ENCODE measurements at places on chromosomes 7 and 10. TPM values are rescaled to one million over a fixed set of nuclear protein-coding genes. Genes with fewer than 3 reads are reported as not detected.

Gene GIMAP1
- not detected for polyA plus RNA-seq

- no peaks in the 10 kb centered on the region for H3K4me1 ChIP-seq
- no peak overlapping the region for H3K4me3 ChIP-seq
- no peak for DNase-seq
- no peak overlapping the region for H3K27ac ChIP-seq
- H3K36me3 ChIP-seq: peaks cover 3% of the 10 kb centered on the region
- no peaks in the 10 kb centered on the region for H3K27me3 ChIP-seq
Observed at GRCh38 chr10:6516929-6517284, 63.2 kb downstream of the PRKCQ start.

DNA sequence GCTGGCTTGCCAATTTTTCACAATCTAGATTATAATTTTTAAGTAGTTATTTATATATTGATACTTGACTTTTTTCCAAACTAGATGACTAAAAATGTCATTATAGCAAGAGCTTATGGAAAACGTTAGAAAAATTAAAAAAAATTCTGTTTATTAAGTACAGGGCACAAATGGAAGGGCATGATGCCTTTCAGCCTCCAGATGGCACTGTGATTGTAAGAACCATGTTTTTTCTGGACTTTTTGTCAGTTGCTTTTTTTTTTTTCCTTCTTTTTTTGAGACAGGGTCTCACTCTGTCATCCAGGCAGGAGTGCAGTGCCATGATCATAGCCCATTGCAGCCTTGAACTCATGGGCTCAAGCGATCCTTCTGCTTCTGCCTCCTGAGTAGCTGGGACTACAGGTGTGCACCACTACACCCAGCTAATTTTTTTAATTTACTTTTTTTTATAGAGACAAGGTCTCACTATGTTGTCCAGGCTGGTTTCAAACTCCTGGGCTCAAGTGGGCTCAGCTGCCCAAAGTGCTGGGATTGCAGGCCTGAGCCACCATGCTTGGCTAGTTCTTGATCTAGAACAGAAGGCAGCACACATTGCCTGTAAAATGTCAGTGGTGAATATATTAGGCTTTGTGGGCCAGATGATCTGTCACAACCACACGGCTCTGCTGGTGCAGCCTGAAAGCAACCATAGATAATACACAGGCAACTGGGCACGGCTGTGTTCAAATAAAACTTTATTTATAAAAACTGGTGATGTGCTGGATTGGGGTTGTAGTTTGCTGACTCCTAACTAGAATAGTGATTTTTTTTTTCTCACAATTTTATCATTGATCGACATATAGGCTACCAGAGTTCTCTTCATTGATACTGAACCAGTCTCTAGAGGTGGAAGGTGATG lies 27.4 kb downstream of the UCMA start:
- peaks cover 54% of the 10 kb centered on the region for H3K36me3 ChIP-seq
- no peaks in the 10 kb centered on the region for H3K27me3 ChIP-seq
- no peak overlapping the region for H3K4me3 ChIP-seq
- no peak for DNase-seq
- H3K4me1 ChIP-seq: no peaks in the 10 kb centered on the region

Gene BTAF1
- 15.6 TPM for polyA plus RNA-seq

DNA sequence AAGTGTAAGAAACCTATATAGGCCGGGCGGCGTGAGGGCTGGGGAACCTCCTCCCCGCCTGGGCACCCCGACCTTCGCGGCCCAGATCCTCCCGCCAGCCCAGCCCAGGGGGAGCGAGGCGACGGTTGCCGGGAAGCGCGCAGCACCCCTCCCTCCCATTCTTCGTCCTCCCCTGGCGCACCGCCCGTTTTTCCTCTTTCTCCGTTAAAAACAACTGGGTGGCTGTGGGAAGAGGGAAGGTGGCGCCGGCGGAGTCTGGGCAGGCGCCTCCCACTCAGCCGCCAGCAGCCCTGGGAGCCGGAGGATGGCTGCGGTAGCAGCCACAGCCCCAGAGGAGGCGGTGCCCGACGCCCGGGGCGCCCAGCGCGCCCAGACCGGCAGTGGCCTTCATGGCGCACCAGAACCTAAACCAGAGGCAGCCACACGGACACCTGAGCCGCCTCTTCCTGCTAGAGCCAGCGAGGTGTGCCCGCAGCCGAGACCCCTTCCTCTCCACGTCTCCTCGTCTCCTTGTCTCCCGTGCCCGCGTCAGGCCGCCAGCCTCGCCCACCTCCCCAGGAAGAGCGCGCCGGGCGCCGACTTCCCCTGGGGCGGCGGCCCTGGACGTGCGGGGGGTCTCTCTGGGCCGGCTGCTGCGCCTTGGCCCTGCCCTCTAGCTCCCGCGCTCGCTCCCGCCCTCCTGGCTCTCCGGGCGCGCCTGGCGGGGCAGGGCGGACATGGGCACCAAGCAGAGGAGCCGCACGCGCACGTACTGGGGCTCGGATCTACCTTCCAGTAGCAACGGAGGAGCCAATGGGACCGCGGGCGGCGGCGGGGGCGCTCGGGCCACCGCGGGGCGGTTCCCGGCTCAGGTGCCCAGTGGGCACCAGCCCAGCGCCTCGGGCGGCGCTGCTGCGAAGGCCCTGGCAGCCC lies 32.8 kb upstream of the SFTPD start:
- H3K36me3 ChIP-seq: no peaks in the 10 kb centered on the region
- DNase-seq: peak; percentile 79
- H3K4me1 ChIP-seq: no peaks in the 10 kb centered on the region

GRCh38 chr7:53596230-53596629 lies 560.8 kb downstream of the POM121L12 start:
- H3K36me3 ChIP-seq: no peaks in the 10 kb centered on the region
- H3K4me1 ChIP-seq: peaks cover 4% of the 10 kb centered on the region
- H3K27me3 ChIP-seq: no peaks in the 10 kb centered on the region
- H3K4me3 ChIP-seq: no peak overlapping the region

DNA sequence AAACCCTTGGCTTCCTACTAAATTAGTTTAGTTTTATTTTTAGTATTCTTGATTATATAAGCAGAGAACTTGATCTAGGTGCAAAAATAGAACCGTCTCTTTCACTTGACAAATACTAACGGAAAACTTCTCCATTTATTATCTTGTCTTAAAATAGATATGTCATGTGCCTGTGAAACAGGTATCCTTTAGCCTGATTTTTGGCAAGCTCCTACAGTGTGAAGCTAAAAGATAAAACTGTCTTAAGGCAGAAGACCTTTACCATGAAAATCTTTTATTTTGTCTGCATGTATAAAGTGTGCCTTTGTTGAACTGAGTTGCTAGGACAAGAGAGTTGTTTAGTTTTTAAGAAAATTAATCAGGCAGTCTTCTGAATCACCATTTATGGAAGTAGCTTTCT lies 90.6 kb downstream of the CYP51A1 start:
- no peak for DNase-seq
- no peak overlapping the region for H3K4me3 ChIP-seq
- H3K27me3 ChIP-seq: no peaks in the 10 kb centered on the region
- no peaks in the 10 kb centered on the region for H3K36me3 ChIP-seq
- H3K27ac ChIP-seq: no peak overlapping the region
- H3K4me1 ChIP-seq: no peaks in the 10 kb centered on the region

DNA sequence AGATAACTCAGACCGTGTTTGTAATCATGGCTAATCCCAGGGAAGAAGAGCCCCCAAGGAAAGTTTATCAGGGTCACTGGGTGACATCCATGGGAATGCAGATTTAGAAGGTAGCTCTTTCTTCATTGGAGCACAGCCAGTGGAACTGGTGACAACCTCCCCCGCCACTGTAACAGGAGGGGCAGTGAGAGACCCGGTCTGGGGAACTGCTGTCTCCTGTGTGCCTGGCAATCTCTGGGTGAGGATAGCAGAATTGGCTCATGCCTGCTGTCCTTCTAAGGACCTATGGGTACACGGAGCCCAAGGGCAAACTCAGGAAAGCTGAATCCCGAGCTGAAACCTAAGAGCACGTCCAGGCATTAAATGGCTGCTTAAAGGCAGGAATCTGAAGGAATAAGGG lies 341.6 kb downstream of the ABCA13 start:
- no peaks in the 10 kb centered on the region for H3K27me3 ChIP-seq
- H3K4me1 ChIP-seq: no peaks in the 10 kb centered on the region
- no peaks in the 10 kb centered on the region for H3K36me3 ChIP-seq

DNA sequence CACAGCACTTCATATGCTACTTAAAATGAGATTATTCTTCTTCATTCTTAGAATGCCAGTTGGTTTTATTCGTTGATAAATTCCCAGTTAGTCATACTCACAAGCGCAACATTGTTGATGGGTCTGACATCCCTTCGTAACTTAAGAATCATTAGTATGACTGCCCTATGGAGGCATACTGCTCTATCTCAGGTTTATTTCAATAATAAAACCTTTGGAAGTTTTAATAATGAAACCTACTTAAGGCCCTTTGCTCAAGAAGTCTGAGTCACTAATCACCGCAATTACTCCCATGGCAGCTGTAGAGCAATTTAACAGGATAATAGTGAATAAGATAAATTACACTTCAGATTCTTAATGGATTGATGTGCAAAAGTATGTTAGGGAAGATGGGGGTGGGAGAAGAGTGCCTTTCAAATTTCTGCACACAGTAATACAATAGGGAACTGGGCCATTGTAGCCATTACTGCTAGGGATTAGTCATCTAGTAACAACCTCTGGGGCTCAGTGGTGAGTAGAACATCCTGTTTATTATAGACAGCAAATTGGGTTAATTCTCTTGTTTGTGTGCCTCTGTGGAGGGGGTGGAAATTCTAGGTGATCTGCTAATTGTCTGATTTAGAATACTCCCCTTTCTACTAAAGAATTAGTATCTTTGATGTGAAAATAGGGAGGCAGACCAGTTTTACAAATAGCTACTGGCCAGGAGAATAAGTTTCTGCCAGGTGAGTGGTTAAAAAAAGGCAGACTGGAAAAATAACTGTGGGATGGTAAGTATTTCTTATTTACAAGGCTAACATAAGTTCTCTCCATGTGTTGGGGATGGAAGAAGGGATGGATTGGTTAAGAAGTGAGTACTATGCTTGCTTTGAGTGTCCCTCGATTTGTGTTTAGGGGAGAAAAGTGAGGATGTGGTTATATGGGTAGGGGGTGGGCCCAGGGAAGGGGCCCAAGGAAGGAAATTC lies 74.5 kb upstream of the VKORC1L1 start:
- H3K4me1 ChIP-seq: no peaks in the 10 kb centered on the region
- no peaks in the 10 kb centered on the region for H3K36me3 ChIP-seq
- H3K27ac ChIP-seq: no peak overlapping the region
- no peak for DNase-seq
- H3K27me3 ChIP-seq: no peaks in the 10 kb centered on the region

DNA sequence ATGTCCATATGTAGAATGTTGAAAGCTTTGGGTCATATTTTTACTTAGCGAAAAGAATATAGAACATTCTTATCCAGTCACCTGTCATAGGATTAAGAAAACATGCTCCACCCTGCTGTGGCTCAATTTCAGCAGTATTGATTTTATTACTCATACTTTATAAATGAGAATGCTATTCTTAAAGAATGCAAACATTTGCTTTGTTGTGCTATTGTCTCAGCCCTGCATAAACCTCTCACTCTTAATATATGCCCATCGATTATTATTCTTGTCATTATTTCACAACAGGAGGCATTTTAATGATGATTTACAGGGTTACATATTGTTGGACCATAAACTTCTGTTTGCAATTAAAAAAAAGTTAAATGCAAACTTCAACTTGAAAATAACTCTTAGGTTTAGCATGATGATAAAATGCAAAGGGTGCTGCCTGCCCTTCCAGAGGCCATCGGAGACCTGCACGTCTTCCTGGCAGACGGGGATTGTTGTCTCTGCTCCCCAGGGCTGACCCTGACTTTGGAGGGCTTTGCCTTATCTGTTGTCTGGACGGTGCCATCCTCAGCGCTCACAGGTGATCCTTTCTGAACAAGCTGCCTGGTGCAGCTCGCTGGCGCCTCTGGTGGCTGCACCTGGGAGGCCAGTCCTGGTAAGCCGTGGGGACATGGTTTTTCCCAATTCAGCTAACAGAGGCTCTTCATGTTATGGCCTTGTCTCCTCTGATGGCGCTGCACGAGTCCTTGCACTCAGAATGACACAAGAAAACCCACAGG lies 50.0 kb upstream of the SHH start:
- no peaks in the 10 kb centered on the region for H3K4me1 ChIP-seq
- H3K27me3 ChIP-seq: no peaks in the 10 kb centered on the region
- DNase-seq: peak; percentile 48

DNA sequence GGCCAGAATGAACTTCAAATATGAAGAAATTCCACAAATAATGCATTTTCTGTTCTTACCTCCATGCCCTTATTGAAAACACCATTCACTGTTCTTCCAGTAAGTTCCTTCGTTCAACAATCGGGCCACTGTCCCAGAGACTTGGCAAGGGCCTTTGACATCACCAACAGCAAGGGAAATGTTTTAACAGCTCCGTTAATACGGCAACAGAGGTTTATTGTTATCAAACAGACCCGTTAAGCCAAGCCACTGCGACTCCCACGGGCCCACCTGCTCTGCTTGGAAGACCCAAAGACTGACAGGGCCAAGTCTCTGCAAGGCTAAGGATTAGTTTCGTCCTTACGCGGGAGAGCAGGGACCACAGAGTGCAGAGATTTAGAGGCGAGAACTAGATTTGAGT lies 43.4 kb upstream of the LYZL1 start:
- H3K27me3 ChIP-seq: no peaks in the 10 kb centered on the region
- no peak for DNase-seq
- no peaks in the 10 kb centered on the region for H3K4me1 ChIP-seq
- no peaks in the 10 kb centered on the region for H3K36me3 ChIP-seq

- H3K27me3 ChIP-seq: no peaks in the 10 kb centered on the region
- no peak for DNase-seq
- no peak overlapping the region for H3K27ac ChIP-seq
- no peaks in the 10 kb centered on the region for H3K4me1 ChIP-seq
Observed at GRCh38 chr7:9719721-9720120, 1254.0 kb upstream of the PHF14 start.

GRCh38 chr7:128666200-128666599 lies 5.9 kb upstream of the GARIN1A start:
- DNase-seq: no peak
- H3K36me3 ChIP-seq: no peaks in the 10 kb centered on the region
- no peaks in the 10 kb centered on the region for H3K27me3 ChIP-seq
- H3K4me3 ChIP-seq: no peak overlapping the region
- H3K4me1 ChIP-seq: no peaks in the 10 kb centered on the region

GRCh38 chr10:48983648-48984351 lies 44.2 kb upstream of the LRRC18 start:
- H3K4me3 ChIP-seq: no peak overlapping the region
- H3K36me3 ChIP-seq: no peaks in the 10 kb centered on the region
- no peaks in the 10 kb centered on the region for H3K27me3 ChIP-seq

Gene SPDYE16
- 0.03 TPM for polyA plus RNA-seq

DNA sequence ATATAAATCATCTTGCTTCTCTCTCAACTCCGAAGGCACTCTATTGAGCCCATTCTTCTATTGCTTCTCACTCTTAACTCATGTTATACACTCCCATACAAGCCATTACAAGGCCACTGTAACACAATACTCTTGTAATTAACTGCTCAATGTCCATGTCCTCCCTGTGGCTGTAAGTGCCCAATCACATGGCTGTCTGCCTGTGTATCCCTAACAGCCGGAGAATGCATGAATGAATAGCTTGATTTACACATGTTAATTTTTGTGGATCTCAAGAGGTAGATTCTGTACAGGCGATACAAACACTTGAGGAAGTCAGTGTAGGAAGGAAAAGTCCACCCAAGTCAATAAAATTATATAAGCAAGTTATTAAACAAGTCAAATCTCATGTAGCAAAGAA lies 215.6 kb downstream of the DOCK4 start:
- no peak for DNase-seq
- H3K4me1 ChIP-seq: no peaks in the 10 kb centered on the region
- H3K4me3 ChIP-seq: no peak overlapping the region
- H3K36me3 ChIP-seq: no peaks in the 10 kb centered on the region
- H3K27ac ChIP-seq: no peak overlapping the region
- no peaks in the 10 kb centered on the region for H3K27me3 ChIP-seq

- no peaks in the 10 kb centered on the region for H3K36me3 ChIP-seq
- no peaks in the 10 kb centered on the region for H3K27me3 ChIP-seq
Observed at GRCh38 chr10:119502209-119502608, 40.3 kb downstream of the RGS10 start.
